ENCODE measurements at places on chromosomes 7 and 10. TPM values are rescaled to one million over a fixed set of nuclear protein-coding genes. Genes with fewer than 3 reads are reported as not detected.

AHR gene
- 34.3 TPM for total RNA-seq

RAMP3 gene
- 7.8 TPM for total RNA-seq

PDE6C gene
- total RNA-seq = not detected

MINDY4 gene
- total RNA-seq = 2.4 TPM

DNA sequence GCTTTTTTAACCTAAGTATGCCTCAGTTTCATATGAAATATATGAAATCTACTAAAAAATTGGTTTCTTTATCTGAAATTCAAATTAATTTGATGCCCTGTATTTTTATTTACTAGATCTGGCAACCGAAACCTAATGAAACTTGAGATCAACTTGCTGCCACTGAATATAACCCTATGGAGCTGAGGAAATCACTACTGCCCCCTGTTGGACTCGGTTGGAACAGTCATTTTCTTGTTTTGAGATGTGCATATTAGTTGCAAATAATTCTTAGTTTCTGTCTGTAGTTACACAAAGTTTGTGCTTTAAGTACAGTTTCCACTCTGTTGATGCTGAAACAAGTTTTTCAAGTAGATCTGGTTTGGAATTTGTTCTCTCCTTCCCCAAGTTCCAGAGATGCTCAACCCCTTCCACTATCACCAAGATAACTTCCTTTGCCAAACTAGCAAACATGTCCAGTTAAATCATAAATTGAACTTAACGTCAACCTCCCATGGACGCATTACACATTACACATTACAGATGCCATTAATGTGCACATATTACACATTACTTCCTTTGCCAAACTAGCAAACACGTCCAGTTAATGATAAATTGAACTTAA, 22.2 kb upstream of the EXOC4 start:
- ATAC-seq = no peak

DNA sequence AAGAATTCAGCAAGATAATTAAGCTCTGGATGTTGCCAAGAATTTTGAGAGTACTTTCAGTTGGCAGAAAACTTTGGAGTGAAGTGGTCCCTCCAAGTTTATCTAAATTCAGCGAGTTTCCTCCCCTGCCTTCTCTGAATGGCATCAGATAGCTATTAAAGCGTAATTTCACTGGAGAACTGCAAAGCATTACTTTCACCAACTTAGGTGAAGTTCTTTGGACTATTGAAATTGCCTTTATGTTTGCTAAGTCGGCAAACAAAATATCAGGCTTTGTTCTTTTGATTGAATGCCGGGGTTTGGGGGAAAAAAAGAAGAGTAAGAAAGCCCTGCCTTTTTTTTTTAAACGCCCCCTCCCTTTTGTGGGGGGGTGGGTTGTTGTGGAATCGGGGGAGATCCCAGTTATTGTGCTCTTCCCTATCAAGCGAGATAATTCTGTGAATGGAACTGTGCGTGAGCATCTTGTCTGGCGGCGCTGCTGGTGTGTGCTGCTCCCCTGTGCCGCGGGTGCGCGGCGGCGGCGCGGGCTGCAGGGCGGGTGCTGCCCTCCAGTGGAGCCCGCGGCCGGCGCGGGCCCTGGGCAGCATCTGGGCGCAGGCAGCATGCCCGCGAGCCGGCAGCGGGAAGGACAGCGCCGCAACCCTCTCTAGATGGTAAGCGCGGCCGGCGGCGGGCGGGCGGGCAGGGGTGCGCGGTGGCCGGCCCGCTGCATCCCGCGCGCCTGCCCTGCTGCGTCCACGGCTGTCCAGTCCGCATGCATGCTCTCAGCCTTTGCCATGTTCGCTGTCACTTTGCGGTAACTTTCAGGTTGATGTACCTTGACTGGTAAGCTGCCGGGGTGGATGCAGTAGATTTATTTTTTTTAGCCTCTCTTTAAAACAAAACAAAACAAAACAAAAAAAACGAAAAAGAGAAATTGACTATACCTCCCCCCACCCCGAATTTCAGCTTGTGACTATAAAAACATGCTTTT, 176.5 kb downstream of the TCF7L2 start:
- ATAC-seq = peak; percentile 99

GRCh38 chr7:43018446-43018845, 86.3 kb downstream of the MRPL32 start:
- ATAC-seq = peak; percentile 94

- no peak for ATAC-seq
Observed at GRCh38 chr7:139648391-139648861, 124.9 kb downstream of the CLEC2L start.

GRCh38 chr10:68957654-68958053, 1.7 kb downstream of the DDX21 start:
- no peak for ATAC-seq

- ATAC-seq = no peak
Observed at GRCh38 chr10:121065330-121065729, 214.2 kb downstream of the WDR11 start.

DNA sequence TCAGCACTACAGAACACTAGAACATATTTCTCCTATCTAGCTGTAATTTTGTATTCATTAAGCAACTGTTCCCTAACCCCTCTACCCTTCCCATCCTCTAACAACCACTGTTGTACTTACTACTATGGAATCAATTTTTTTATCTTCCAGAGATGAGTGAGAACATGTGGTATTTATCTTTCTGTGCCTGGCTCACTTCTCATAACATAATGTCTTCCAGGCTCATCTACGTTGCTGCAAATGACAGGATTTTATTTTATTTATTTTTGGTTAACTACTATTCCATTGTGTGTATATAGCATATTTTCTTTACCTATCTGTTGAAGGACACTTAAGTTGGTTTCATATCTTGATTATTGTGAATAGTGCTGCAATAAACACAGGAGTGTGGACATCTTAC, 200.9 kb upstream of the CHRM2 start:
- no peak for ATAC-seq

DNA sequence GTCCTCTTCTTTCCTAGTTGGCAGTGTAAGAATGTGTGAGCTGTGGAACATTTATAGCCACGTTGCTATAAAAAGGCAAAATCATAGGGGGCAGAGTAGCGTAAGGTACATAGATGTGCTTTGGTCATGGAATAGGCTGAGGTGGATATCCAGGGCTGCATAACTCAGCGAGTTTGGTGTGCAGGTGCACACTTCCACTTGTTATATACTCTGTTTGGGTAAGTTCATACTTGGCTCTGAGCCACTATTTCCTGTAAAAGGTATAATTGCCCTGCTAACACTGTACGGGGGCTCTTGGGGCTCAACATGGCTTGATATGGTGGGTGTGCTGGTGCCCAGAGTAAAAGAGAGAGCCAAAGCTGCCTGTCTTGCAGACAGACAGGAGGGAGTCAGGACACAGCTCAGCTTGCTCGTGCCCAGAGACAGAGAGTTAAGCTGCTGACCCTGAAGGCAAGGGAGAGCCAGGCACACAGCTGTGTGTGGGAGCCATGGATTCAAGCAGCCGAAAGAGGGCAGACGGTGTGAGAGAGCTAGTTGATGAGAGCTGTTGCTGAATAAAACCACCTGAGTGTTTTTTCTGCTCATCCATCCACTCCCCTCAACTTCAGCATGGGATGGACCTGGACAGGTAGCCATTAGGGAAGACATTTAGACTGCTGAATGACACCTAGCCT, 126.7 kb downstream of the DKK1 start:
- no peak for ATAC-seq

GRCh38 chr7:148867596-148868377, 16.3 kb downstream of the EZH2 start:
- no peak for ATAC-seq

DNA sequence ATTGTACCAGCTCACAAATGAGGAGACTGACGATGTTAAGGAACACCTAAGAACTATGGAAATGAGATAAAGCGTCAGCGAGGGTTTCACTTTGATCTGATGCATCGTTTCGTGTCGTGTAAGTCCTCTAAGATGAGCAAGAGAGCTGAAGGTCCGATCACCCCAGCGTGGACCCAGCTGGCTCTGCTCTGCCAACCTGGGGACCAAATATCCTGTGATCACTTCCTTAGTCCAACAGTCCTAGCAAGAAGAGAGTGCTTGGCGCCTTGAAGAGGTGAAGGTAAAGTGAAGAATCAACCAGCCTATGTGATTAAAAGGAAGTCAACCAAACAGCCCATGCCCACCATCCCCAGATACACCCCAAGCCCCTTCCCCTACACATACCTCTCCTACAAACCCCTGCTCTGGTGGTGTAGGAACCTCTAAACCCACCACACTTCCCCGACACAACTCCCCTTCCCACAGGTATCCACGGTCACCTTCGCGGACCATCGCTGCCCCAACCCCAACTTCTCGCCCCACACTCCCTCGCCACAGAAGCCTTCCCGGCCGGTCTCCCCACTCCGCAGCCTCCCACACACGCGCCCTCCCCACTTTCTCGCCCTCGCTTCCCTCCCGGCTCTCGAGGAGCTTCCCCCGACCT, 722 bp downstream of the UPF2 start:
- no peak for ATAC-seq
